Neural progenitor cell (in vitro differentiated cells): ENCODE measurements at places on chromosomes 11 and 22. TPM values are rescaled to one million over a fixed set of nuclear protein-coding genes. Genes with fewer than 3 reads are reported as not detected.

DNA sequence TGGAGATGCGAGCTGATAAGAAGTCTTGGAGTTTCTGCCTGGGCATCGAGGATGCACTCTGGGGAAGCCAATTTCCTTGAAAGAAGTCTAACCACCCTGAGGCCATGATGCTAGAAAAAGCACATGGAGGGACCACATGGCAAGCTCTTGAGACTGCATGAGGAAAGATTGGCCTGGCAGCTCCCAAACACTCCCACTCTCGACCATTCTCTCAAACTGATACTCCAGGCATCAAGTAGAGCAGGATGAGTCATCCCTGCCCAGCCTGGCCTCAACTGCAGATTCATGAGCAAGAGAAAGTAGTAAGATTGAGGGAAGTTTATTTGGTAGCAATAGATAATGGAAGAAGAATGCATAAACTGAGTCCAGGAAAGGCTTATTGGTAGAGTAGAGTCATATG lies 194.3 kb downstream of the KIF18A start:
- no peak for DNase-seq

DNA sequence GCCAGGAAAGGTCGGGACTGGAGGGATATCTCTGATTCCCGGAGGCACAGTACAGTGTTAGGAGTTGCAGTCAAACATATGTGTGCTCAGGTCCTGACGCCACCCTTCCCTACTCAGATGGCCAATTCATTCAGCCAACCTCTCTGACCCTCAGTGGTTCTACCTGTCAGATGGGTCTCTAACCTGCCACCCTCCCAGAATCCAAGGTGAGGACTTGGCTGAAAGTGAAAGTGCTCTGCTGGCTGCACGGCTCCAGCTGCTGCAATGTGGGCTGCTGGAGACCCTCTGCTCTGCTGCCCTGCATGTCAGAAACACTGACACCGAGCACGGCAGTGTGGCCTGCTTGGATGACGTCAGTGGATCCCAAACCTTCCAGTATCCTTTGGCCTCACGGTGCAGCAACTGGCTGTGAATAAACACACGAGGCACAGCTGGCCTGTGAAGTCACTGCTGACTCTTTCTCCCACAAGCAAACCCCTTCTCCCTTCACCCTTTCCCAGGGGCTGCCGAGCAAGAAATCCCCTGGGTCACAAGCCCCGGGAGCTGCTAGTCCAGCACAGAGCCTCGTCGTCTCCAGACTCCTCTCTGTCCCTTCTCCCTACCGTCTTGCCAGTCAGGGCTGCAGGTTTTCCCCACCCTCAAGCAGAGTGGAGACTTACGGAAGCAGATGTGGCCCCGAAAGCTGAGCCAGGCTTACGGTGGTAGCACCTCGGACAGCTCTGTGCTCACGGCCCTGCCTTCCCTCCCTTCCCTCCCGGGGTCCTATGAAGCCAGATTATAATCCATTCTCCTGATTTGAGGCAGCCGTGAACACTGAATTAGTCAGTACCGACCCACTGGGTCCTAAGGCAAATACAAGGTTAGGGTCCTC lies 24.3 kb downstream of the KIAA0930 start:
- DNase-seq, result peak; percentile 76

- peak; percentile 7 for DNase-seq
Observed at GRCh38 chr11:114876234-114876633, 197.9 kb downstream of the NXPE2 start.

DNA sequence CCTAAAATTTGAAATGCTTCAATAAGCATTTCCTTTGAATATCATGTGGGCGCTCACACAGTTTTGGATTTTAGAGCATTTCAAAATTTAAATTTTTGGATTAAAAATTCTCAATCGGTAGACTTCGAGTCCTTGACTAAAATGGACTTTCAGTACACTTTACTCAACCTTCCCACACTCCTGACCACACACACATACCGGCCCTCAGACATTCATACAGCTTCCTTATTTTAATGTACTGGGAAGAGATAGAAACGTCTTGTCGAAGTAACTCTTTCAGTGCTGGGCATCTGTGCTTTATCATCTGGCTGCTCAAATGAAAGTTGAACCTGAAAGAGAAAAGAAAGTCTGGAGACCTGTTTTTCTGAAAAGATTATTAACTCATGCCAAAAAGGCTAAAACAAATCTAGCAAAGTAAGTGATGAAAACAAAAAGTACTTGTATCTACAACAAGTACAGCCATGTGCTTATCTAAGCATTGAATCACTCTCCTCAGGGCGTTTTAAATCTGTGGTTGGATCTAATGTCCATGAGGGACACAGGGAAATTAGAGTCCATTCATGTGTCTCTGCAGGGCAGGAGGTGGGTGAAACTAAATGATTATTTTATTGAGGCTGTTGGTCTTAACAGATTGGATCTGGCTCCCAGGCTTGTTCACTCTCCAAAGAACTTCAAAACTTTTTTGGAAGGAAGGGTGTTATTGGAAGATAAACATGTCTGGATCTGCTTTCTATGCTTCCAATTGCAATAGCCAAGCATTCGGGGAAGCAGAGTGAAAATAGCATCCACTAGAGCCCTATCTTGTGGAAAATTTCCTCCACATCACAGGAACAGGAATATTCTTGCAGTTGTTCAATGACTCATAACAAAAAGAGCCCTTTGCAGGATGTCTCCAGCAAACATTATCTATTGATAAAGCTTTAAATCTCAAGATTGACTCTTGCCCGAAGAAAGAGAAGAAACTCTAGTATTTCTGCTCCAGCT lies 47.0 kb downstream of the CARD18 start:
- no peak for DNase-seq

- no peak for DNase-seq
Observed at GRCh38 chr11:65814131-65814985, 19.4 kb upstream of the SNX32 start.

DNA sequence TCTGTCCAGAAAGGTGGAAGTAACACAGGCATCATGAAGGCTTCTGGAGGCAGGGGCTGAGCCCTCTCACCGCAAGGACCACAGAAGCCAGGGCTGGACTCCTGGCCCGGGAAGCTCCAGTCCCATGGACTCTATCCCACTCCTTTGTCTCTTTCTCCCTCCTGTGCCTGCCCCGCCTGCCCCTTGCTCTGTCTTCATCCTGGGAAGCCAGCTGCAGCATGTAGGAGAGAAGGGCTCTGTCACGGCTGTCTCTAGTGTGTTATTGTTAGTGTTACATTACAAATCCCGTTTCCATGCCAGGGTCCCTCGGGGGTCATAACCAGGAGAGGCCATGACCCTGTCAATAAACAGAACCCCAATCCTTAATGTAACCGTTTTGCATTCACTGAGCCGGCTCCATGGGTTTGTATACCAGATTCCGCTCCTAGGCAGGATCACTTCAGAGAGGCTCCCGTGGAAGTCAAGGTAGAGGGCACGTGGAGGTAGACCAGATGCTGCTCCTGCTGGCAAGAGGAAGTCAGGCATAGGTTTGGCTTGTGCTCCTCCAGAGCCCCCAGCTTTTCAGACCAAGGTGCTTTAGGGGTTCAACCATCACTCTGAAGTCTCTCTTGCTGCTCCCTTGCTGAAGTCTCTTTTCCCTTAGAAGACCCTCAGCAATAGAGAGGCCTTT lies 293.2 kb downstream of the ETS1 start:
- no peak for DNase-seq

GRCh38 chr11:10005955-10006525 lies 288.0 kb downstream of the SBF2 start:
- DNase-seq, result no peak

GRCh38 chr11:116836632-116836991 lies 810 bp downstream of the APOA1 start:
- no peak for DNase-seq

The ZBTB16 gene
- total RNA-seq, result 17.7 and 29.7 TPM in 2 replicates

The HBB gene
- total RNA-seq, result not detected in 2 replicates

The SERPING1 gene
- 46.0 and 68.1 TPM in 2 replicates for total RNA-seq

The CNGA4 gene
- total RNA-seq, result 0.15 TPM in 1 of 2 replicates, not detected in the other
